ENCODE measurements at places on chromosomes 4 and X.

DNA sequence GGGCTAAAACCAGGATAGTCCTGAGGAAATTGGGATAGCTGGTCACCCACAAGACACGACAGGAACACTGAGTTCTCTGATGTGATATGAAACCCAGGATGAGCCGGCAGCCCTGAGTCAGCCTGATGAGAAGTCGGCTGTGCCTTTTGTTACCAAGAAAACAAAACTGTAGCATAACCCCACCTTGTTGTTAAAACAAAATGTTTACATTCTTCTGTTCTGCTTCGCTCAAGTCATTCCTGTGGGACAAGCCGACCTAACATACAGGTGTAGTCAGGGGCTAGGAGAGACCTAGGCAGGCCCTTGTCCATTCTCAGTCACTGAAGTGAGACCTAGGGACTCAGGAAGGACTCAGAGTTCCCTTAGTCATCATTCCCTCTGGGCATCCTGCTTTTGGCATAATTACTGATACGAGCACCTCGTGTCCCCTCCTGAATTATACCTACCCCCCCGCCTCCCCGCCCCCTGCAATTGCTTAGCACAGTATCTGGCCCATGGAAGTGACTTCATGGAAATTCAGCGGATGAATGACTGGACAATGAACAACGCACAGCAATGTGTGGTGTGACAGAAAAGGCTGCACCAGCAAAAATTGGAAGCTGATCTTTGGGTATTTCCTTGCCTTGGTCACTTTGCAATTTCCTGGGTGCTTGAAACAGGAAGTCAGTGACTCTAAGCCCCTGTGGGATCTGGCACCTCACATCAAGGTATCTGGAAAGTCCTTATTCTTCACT lies 31.9 kb upstream of the TLR2 start:
- DNase-seq, result no peak

- peak; percentile 1 for DNase-seq
Measured at GRCh38 chrX:116009346-116009745, 161.2 kb upstream of the AGTR2 start.

GRCh38 chr4:79653871-79654270 lies 245.8 kb upstream of the GK2 start:
- no peak for DNase-seq

DNA sequence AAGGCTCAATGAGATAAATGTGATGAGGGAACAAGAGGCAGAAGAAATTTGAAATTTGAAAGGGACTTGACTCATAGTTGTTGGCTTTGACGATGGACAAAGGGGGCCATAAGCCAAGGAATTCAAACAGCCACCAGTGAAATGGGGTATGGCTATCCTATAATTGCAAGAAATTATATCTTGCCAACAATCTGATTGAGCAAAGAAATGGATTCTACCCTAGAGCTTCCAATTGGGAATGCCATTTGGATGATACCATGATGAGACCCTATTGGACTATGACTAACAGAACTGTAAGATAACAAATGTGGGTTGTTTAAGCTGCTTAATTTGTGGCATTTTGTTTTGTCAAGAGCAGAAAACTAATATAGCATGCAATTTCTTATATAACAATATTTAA lies 270.1 kb upstream of the ARSJ start:
- DNase-seq, result no peak

Measured in muscle of arm (tissue), 14 donors.